ENCODE measurements at places on chromosomes 3 and 15.
A peak's percentile ranks its signal among the peaks of the same experiment; 100 is the strongest.

- DNase-seq, result no peak
These were observed 6.4 kb upstream of the FILIP1L start for GRCh38 chr3:100120693-100121092.

DNA sequence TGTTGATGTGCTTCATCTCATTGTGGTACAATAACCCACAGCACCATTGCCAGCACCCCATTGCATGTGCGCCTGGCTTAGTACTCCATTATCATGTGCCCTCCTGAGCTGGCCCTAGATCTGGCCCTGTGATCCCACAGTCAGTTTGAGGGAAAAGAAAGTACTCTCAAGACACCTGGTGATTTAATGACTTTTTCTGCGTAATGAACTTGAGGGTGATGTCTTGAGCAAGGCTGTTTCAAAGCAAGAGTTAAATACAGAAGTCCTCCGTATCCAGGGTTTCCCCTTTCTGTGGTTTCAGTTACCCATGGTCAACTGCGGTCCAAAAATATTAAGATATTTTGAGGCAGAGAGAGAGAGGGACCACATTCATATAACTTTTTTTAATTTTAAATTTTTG lies 16.3 kb downstream of the C3orf20 start:
- DNase-seq, result no peak

- DNase-seq, result no peak
These were observed 17.3 kb upstream of the SLC28A2 start for GRCh38 chr15:45234562-45235235.

DNA sequence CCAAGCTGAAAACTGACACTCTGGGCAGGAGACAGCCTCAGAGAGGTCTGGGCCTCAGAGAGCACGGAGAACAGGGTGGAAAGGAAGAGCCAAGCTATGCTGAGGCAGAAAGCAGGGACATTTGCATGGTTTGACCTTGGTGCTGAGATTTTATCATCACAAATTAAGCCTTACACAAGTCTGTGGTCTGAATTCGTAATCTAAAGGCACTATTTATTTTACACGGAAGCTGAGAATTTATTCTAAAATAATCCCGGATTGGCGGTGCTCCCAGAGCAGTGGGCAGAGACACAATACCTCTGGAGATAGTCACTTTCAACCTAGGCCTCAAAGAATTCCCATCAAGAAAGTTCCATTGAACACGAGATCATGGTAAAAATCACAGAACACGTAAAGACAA lies 47.5 kb downstream of the CFAP92 start:
- no peak for DNase-seq

DNA sequence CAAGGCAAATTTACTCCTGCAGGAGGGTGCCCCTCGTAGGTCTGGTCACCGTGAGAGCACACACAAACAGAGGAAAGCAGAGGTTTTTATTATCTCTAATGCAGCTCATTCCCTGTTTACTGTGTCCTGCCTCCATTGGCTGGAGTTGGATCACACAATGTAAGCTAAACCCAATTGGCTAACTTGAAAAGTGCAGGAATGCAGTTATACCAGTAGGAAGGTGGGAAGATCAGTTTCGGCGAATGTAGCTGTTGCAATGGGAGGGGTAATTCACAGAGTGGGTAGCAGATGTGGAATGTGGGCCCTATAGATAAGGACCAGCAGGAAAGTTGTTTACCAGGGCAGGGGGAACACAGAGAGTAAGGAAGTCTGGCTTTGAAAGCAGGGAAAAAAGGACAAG lies 42.5 kb upstream of the NPAP1 start:
- no peak for DNase-seq

GRCh38 chr3:194296454-194297263 lies 54.5 kb downstream of the CPN2 start:
- DNase-seq, result no peak

DNA sequence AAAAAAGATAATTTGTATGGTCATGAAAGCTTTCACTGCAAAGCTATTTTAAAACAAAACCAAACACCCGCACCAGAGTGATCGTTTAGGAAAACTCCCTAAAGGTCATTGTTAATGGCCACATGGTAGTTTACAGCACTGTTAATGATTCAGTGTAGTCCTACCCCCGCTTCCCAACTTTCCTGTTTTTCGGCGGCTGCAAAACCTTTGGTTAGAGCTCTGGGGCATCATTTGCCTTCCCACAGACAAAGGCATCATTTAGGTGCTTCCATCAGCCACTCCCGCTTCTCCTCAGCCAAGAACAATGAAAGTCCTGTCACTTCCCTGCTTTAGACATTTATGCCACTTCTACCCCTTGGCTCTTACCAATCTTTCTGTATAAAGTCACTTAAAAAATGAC lies 10.6 kb downstream of the MELTF start:
- DNase-seq, result no peak

DNA sequence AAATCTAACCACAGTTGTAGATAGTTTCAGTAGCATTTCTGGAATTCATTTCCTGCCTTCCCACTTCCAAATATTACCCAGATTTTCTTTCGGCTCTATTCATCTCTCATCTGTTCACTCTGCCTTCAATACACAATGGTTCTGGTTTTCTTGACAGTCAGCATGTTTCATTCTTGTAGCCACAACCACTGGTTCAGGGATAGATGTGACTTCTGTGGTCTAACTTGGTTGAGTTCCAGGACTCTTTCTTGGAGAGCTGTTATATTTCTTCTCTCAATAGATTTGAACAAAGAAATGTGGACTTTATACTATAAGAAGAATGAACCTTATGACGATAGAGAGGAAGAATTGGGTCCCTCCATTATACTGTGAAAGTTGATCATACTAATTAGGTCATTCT lies 228.8 kb downstream of the NSUN3 start:
- DNase-seq, result no peak

- no peak for DNase-seq
These were observed 249.7 kb downstream of the KCNMB2 start for GRCh38 chr3:178785961-178786360.

- DNase-seq, result no peak
These were observed 321.5 kb upstream of the ICE2 start for GRCh38 chr15:60800299-60801072.

- DNase-seq, result no peak
These were observed 51.1 kb downstream of the PARP15 start for GRCh38 chr3:122628567-122628966.

- DNase-seq, result no peak
These were observed 1.2 kb downstream of the CHST2 start for GRCh38 chr3:143120716-143121240.

DNA sequence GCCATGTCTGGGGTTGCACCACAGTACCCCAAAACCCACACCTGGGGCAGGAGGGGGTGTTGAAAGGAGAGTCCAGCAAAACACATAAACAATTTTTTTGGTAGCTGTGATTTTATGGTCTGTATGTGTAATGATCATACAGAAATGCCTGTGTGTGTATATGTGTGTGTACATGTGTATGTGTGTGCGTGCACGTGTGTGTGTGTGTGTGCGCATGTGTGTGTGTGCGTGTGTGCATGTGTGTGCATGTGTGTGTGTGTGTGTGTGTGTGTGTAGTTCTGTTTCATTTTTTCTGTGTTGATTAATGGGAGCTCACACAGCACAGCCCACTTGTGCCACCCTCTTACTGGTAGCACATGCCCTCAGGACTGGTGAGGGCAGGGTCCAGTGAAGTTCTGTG lies 96.3 kb upstream of the OXTR start:
- no peak for DNase-seq

DNA sequence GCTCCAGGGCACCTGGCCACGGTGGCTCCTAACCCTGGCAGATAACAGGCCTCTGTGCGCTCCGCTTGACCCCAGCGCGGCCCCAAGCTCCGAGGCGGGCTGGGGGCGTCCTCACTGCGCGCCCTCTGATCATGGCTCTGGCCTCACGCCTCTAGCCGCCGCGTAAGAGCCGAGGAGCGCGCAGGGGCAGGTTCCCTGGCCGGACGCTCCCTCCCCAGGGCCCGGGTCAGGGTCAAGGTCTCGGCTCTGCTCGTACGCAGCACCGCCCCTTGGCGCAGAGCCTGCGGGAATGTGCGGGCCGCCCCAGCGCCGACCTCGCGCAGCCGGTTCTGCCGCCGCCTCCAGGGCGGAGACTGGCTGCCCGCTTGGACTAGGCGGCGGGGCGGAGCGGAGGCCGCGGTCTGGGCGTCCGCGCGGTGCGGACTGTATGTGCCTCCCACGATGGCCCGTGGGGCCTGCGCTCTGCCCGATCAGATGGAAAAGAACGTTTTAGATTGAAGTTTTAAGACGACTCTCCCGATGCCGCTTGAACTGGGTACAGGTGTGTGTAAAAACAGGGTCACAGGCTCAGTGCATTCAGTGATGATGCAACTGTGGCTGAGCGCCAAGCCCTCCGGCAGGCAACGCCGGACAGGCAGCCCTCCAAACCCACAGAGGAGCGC lies 40.8 kb downstream of the CHST14 start:
- no peak for DNase-seq

GRCh38 chr15:39165020-39165706 lies 415.7 kb upstream of the THBS1 start:
- DNase-seq, result no peak

GRCh38 chr3:149516920-149517319 lies 42.4 kb downstream of the TM4SF4 start:
- no peak for DNase-seq

DNA sequence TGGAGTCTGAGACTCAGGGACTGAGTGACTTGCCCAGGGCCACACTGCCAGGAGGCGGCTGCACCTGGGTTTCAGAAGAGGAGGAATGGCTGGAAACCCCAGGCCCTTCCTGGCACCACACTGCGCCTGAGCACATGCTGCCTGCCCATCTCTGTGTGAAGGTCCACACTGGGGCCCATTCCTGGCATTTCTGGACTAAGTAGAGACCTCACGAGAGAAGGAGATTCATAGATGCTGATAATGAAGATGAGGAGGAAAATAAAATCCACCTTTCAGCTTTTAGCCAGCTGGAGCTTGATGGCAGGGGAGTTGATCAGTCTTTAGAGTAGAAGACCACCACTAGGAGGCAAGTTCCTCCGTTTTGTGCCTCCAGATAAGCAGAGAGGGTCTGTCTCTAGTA lies 40.2 kb upstream of the TF start:
- DNase-seq, result no peak

- no peak for DNase-seq
These were observed 12.5 kb downstream of the MAPK6 start for GRCh38 chr15:52031556-52031955.

GRCh38 chr3:19093084-19093483 lies 55.2 kb upstream of the KCNH8 start:
- no peak for DNase-seq

DNA sequence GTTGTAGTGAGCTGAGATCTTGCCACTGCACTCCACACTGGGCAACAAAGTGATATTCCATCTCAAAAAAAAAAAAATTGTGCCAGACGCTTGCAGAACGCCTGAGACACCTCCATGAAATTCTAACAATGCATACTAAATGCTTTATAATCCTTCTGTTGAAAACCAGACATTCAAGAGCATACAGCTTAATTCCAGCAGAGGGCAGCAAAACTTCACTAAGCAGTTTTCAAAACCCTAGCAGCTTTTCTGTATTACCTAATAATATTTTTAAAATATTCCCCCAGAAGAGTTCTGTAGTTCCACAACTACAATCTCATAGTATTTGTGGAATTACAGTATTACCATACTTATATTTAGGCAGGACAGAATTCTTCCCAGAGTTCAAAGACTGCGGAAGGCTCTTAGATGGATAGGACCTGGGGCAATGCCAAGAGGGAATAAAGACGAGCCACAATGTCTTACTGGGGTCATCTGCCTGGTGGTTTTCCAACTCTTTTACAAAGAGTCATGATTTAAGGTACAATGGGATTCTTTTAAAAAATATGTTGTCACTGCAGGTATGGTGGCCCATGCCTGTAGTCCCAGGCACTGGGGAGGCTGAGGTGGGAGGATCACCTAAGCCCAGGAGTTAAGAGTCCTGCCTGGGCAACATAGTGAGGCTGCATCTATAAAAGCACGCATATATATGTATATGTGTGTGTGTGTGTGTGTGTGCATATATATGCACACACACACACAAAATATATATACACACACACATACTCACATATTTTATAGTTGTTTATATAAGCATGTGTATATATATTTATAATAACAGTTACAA lies 19.6 kb upstream of the TASOR start:
- DNase-seq, result peak; percentile 49

DNA sequence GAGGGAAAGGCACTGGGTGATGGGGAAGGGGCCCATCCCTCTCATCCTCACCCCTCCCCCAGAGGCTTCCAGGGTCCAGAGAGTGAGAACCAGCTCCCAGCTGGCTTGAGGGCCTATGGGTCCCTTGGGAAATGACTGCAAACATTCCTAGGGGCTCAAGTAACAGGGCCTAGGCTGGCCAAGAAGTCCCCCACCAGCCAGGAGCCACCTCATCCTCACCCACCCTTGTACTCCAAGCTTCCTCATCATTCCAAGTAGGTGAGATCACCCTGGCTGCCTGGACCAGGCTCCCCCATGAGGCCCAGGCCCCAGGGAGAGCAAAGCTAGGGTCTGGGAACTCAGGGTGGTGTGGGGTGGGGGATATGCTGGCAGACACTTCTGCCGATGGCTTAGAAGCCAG lies 14.8 kb downstream of the LOXL1 start:
- DNase-seq, result no peak

- no peak for DNase-seq
These were observed 269.8 kb downstream of the DIPK2A start for GRCh38 chr3:144241404-144241803.

DNA sequence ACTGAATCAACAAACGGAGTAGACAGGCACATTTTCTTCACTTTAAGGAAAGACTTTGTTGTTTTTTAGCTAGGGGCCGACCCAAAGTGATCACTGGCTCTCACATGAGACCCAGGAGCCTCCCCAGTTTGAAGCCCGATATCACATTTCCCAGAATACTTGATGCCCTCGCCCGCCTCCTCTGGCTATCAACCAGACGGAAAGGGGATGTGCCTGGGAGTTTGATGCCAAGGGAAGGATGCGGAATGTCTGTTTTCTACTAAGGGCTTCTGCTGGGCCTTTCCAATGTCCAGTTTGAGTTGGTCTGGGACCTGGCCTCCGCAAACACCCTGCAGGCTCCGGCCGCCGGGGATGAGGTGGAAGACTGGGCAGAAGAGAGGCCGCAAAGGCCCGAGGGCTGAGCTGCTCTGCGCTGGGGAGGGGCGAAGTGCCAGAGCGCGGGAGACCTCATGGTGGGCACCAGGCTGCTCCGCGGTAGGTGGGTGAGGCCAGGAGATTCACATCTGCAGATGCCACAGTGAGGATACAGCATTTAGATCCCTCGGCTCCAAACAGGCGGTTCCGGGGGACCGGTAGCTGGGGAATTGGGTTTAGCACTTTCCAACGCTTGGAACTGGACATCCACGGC lies 491 bp upstream of the ZNF774 start:
- no peak for DNase-seq

- no peak for DNase-seq
These were observed 58.5 kb downstream of the CPA3 start for GRCh38 chr3:148923592-148923991.

GRCh38 chr15:50051811-50052419 lies 67.1 kb downstream of the ATP8B4 start:
- no peak for DNase-seq
